Left lung (tissue), 14 donors: ENCODE measurements at places on chromosomes 7 and 10. TPM values are rescaled to one million over a fixed set of nuclear protein-coding genes. Genes with fewer than 3 reads are reported as not detected.

The VPS37D gene
- 0.89 TPM for total RNA-seq

The SPDYE2 gene
- not detected for total RNA-seq

The CAMK2B gene
- total RNA-seq = 0.18 TPM

The ZNF438 gene
- total RNA-seq = 20.1 TPM

The AOAH gene
- total RNA-seq = 13.4 TPM

The ANKRD2 gene
- total RNA-seq = 1.9 TPM

The RAPGEF5 gene
- total RNA-seq = 44.2 TPM

The EBLN1 gene
- total RNA-seq = not detected

The PHKG1 gene
- 1.8 TPM for total RNA-seq

The SLC29A3 gene
- total RNA-seq = 7.8 TPM

The CCZ1B gene
- 63.9 TPM for total RNA-seq

The TRIM50 gene
- total RNA-seq = 0.34 TPM

The AEBP1 gene
- 167 TPM for total RNA-seq

The PAX4 gene
- total RNA-seq = not detected

The SPDYE11 gene
- not detected for total RNA-seq

The CYP2W1 gene
- total RNA-seq = not detected

The TFPI2 gene
- 9.0 TPM for total RNA-seq

The SEMA3D gene
- total RNA-seq = 9.1 TPM

The LEP gene
- total RNA-seq = 0.15 TPM

The SFMBT2 gene
- total RNA-seq = 6.0 TPM

The PLEKHS1 gene
- 4.7 TPM for total RNA-seq

The ARID5B gene
- 37.9 TPM for total RNA-seq

The VWDE gene
- total RNA-seq = 2.6 TPM

The PNLIPRP1 gene
- total RNA-seq = not detected

The AKR1C3 gene
- total RNA-seq = 88.3 TPM

The SPDYE6 gene
- total RNA-seq = not detected

The EPO gene
- not detected for total RNA-seq

The ZNF775 gene
- 5.2 TPM for total RNA-seq

The TAS2R5 gene
- total RNA-seq = 2.0 TPM

The SP8 gene
- not detected for total RNA-seq

The PITX3 gene
- total RNA-seq = not detected

The TMEM176B gene
- total RNA-seq = 57.2 TPM

The AHR gene
- total RNA-seq = 163 TPM

The GNGT1 gene
- not detected for total RNA-seq

The ZPBP gene
- total RNA-seq = not detected

The ANKRD16 gene
- total RNA-seq = 4.4 TPM

The HDAC9 gene
- 13.2 TPM for total RNA-seq

The ITIH5 gene
- 7.0 TPM for total RNA-seq

The GARS1 gene
- 131 TPM for total RNA-seq

The NKX6-2 gene
- total RNA-seq = not detected

The NEBL gene
- total RNA-seq = 58.8 TPM

The PNLIPRP3 gene
- 0.42 TPM for total RNA-seq

The PVRIG gene
- 0.42 TPM for total RNA-seq

The ZNF786 gene
- total RNA-seq = 5.2 TPM

The LIPM gene
- total RNA-seq = not detected

The TSPAN33 gene
- total RNA-seq = 2.3 TPM

The ANKRD61 gene
- 0.26 TPM for total RNA-seq

The GHRHR gene
- not detected for total RNA-seq

The ANXA8L1 gene
- total RNA-seq = 13.2 TPM

The RAB19 gene
- total RNA-seq = 5.1 TPM

The GGCT gene
- 41.9 TPM for total RNA-seq

The SPDYE1 gene
- not detected for total RNA-seq

The ZNF138 gene
- 6.6 TPM for total RNA-seq

The LIPF gene
- total RNA-seq = not detected

The ADAM22 gene
- 3.5 TPM for total RNA-seq

The CDK1 gene
- total RNA-seq = 32.5 TPM

The TBX20 gene
- total RNA-seq = 0.12 TPM

The IGF2BP3 gene
- total RNA-seq = 1.8 TPM
